ENCODE measurements at places on chromosomes 1 and 21.

DNA sequence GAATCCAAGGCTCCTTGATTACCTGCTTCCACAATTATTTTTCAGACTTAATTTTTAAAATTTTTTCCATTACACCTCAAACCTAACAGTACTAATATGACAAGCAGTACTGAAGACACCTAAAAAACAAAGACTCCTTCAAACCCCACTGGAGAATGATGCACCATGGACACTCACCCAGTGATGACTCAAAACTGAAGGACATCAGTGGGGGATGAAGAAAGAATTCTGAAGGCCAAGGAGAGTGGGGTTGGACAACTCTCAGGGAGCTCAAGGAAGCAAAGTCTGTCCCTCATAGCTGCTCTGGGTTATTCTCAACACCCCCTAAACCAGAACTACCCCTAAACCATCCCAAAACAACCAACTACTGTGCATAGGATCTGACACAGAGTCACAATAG lies 2.4 kb upstream of the ARHGAP29 start:
- H3K36me3 ChIP-seq, result no peaks in the 10 kb centered on the region
- peaks cover 20% of the 10 kb centered on the region for H3K27me3 ChIP-seq
- H3K4me3 ChIP-seq, result no peak overlapping the region
- peaks cover 23% of the 10 kb centered on the region for H3K4me1 ChIP-seq
- no peak overlapping the region for H3K27ac ChIP-seq

DNA sequence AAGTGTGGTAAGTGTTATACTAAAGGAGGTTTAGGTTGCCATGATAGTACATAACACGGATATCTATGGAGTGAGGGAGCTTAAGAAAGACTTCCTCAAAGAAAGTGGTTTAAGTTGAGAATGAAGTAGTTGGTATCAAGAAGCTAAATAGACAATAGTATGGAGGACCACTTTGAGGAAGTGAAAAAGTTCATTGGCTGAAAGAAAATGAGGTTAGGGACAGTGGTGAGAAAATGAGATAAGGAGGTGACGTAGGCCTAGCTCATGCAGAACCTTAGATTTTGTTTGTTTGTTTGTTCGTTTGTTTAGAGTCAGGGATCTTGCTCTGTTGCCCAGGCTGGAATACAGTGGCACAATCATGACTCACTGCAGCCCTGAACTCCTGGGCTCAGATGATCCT lies 72.2 kb upstream of the PPIH start:
- H3K27me3 ChIP-seq, result no peaks in the 10 kb centered on the region
- no peak for DNase-seq
- H3K36me3 ChIP-seq, result peaks cover 5% of the 10 kb centered on the region
- H3K4me1 ChIP-seq, result no peaks in the 10 kb centered on the region
- H3K27ac ChIP-seq, result no peak overlapping the region

GRCh38 chr1:53463961-53464899 lies 5.0 kb downstream of the DMRTB1 start:
- H3K36me3 ChIP-seq, result no peaks in the 10 kb centered on the region
- H3K27ac ChIP-seq, result no peak overlapping the region
- no peaks in the 10 kb centered on the region for H3K4me1 ChIP-seq
- no peaks in the 10 kb centered on the region for H3K27me3 ChIP-seq

DNA sequence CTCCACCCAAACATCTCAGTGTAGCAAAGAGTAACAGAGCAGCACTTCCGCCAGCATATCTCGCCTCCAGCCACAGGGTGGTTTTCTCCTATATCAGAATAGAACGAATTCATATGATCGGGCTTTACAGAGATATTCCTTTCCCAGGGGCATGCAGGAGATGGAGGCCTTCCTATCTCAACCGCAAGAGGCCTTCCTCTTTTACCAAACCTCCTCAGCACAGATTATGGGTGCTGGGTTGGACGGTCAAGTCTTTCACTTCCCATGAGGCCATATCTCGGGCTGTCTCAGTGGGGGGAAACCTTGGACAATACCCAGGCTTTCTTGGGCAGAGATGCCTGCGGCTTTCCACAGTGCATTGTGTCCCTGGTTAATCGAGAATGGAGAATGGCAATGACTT lies 65.8 kb downstream of the OVGP1 start:
- H3K4me3 ChIP-seq, result no peak overlapping the region
- peaks cover 11% of the 10 kb centered on the region for H3K27me3 ChIP-seq
- H3K4me1 ChIP-seq, result no peaks in the 10 kb centered on the region
- no peaks in the 10 kb centered on the region for H3K36me3 ChIP-seq
- H3K27ac ChIP-seq, result no peak overlapping the region
- DNase-seq, result no peak

DNA sequence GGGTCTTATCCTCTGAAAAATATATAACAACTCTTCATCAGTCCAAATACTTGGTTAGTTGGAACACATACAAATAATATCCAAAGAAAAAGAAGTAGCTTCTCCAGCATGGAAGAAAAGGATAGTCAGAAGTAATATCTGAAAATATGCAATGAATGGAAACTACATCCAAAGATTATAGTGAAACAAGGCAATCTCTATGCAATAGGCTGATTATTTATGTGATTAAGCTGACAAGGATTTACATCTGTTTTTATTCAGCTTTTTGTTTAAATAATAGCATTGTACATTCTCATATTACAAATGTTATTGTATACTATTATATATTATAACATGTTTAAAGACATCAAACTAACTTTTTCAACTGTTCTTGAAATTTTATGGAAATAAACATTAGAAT lies 15.3 kb upstream of the TGFBR3 start:
- H3K36me3 ChIP-seq, result no peaks in the 10 kb centered on the region
- no peak for DNase-seq
- H3K27ac ChIP-seq, result no peak overlapping the region
- no peaks in the 10 kb centered on the region for H3K4me1 ChIP-seq
- H3K27me3 ChIP-seq, result no peaks in the 10 kb centered on the region
- H3K4me3 ChIP-seq, result no peak overlapping the region

DNA sequence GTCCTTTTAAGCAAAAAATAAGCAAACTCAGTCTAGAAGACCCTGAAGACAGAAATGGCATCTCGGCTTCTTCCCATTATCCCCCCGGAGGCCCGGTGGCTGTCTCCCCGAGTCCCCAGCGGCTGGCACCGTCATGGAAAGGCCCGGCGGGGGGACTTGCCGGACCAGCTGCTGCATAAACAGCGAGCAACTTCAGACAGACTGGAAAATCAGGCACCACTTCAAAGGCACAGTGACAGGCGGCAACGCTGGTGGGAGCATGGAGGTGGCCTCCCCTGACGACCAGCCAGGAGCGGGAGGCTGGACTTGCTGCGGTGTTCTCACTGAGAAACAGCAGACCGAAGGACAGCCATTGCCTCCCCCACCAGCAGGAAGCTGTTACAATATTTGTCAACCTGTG lies 18.4 kb upstream of the C1QA start:
- H3K4me1 ChIP-seq, result no peaks in the 10 kb centered on the region
- DNase-seq, result no peak
- no peaks in the 10 kb centered on the region for H3K36me3 ChIP-seq
- no peak overlapping the region for H3K4me3 ChIP-seq
- H3K27me3 ChIP-seq, result peaks cover 98% of the 10 kb centered on the region
- H3K27ac ChIP-seq, result no peak overlapping the region

- no peak for DNase-seq
- no peak overlapping the region for H3K27ac ChIP-seq
- H3K4me1 ChIP-seq, result no peaks in the 10 kb centered on the region
- no peaks in the 10 kb centered on the region for H3K27me3 ChIP-seq
- H3K4me3 ChIP-seq, result no peak overlapping the region
- H3K36me3 ChIP-seq, result no peaks in the 10 kb centered on the region
Observed at GRCh38 chr1:117267232-117267774, 56.6 kb upstream of the VTCN1 start.

DNA sequence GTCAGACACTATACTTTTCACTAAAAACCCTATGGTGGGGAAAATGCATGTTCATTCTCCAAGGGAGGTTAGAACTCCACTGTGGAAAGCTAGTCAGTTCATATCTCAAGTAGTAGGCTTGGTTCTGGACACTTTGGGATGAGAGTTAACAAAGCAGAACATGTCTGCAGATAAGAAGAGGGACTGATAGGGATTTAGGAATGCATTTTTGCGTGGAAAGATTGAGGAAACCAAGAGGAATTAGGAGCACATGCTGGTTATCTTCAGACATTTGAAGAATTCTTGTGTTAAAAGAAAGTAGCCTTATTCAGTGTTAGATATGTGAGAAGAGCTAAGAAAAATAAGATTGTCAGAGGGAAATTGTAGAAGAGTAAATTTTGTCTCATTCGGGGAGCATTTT lies 1.2 kb upstream of the GRIK1 start:
- H3K27ac ChIP-seq, result no peak overlapping the region
- H3K27me3 ChIP-seq, result peaks cover 48% of the 10 kb centered on the region
- H3K4me1 ChIP-seq, result peaks cover 10% of the 10 kb centered on the region

- H3K36me3 ChIP-seq, result peaks cover 8% of the 10 kb centered on the region
- no peak overlapping the region for H3K4me3 ChIP-seq
- no peaks in the 10 kb centered on the region for H3K27me3 ChIP-seq
- H3K4me1 ChIP-seq, result no peaks in the 10 kb centered on the region
Observed at GRCh38 chr1:89939059-89939570, 55.8 kb upstream of the ZNF326 start.

All from suprapubic skin (tissue), 4 donors.